Esophagus mucosa (tissue), 1 donor: ENCODE measurements at places on chromosomes 2 and 18.
A peak's percentile ranks its signal among the peaks of the same experiment; 100 is the strongest.

GRCh38 chr18:44725300-44726058, 44.8 kb downstream of the SETBP1 start:
- peak; percentile 51 for ATAC-seq

DNA sequence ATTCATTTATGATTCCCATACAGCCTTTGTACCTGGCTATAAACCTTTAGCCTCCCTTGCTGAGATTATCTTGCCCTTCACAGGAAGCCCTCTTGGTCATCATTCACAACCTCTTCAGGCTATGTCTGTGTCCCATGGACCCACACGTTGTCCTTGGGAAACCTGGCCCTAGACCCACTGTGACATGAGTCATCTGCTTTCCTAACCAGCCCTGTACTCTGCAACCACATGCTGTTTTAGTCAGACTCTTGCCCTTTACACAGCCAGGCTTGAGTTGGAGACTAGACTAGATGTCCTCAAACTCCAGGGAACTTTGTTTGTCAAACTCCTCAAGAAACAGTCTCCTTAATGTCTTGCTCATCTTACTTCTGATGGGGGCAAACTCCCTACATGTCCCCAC, 229.3 kb upstream of the ZSWIM2 start:
- no peak for ATAC-seq

DNA sequence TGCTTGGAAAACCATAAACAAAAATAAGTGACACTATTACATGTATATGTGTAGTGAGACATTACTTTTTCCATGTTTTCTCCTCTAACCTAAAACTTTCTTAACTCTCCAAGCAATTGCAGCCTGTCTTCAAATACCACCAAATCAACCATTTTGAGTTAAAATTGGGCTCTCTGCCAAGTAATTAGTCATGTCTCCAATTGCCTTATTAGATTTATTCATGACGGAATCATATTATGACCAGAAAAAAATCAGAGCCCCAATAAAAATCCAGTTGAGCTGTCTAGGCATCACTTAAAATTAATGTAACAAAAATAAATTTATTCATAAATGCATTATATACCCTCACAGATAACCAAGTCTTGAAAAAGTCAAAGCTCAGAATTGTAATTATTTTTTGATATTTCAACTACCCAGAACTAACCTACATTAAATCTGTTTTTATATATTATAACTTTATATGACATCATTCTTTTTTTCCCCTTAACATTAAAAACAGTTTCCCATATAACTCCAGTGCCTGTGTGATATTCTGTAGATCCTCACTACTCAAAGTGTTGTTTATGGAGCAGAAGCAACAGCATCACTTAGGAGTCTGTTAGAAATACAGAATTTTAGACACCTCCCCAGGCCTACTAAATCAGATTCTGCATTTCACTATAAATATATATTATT, 157.0 kb downstream of the ERBB4 start:
- no peak for ATAC-seq

- peak; percentile 64 for ATAC-seq
Measured at GRCh38 chr2:50492477-50492851, 539.5 kb downstream of the NRXN1 start.

DNA sequence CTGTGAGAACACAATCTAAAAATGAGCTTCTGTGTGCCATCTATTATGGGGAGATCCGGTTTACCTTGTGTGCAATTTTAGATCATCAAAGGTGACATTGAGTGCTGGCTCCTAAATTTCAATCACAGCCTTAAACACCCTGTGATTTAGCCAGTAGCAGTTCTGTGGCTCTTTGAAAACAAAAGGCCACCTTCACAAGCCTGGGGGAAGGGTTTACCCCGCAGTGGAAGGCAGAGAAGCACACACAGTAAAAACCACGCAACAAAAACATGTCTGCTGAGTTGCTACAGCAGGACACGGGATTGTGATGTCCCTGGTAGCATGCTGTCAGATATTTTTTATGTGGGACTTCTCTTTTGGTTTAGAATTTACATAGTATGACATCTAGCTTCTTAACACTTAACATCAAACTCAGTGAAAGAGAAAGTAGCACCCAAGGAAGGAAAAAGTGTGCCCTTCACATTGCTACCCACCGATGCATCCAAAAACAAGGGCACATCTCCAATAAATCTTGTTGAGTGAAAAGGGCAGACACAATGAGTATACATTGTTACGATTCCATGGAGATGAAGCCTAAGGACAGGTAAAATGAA, 56.1 kb upstream of the RNF152 start:
- ATAC-seq, result no peak

DNA sequence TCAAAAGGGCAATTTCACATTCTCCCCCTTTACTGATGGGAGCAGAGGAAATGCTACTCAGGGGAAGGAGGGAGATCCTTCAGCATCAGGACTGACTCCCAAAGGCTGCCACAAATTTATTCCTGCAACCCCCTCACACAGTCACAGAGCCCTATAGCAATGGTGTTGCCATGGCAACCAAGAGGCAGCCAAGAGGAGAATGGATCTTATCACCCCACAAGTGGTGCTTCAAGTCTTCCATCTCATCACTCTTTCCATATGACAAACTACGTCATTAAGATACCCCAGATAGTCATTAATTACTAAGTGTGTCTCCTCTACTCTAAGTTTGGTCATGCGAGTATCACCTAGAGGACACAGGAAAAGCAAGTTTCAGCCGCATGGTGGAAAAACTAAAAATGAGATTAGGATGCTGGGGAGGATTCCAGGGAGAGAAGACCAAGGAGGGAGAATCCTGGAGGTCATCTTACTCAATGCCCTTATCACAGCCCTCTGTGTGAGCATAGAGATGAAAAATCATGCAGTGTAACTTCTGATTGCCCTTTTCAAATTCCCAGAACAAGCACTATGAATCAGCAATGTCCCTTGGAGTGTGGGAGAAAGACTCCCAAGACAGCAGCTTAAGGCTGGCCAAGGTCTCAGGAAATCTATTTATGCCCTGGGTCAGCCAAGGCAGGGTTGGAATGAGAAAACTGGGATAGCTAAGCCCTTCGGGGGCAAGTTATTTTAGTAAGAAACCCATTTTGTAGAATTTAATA, 885.7 kb upstream of the KLHL29 start:
- no peak for ATAC-seq
